Activated CD4-positive, alpha-beta T cell treated with anti-CD3 and anti-CD28 coated beads, Interleukin-2, amount 50 U/mL, for 24 hours (primary cell): ENCODE measurements at places on chromosomes 7 and 10.

GRCh38 chr10:86363184-86363832, 3.3 kb downstream of the GRID1 start:
- DNase-seq, result no peak

- no peak for DNase-seq
Observed at GRCh38 chr7:149409895-149410294, 51.0 kb downstream of the ZNF777 start.

DNA sequence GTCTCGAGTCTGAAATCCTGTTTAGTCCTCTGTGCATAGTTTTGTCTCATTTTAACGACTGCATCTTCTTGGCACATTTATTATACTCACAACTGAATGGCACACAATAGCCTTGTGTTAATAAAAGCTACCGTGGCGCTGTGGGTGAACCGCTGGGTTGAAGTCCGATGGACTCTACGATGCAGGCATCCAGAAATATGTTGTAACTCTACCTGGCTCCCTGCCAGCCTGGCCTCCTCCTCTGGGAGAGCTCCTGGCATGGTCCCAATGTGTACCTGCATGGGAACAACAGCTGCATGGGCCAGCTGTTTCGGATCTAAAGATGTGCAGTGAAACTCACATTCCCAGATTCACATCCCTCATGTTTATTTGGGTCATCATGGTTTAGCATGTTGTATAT, 3.7 kb upstream of the DPYSL4 start:
- no peak for DNase-seq

DNA sequence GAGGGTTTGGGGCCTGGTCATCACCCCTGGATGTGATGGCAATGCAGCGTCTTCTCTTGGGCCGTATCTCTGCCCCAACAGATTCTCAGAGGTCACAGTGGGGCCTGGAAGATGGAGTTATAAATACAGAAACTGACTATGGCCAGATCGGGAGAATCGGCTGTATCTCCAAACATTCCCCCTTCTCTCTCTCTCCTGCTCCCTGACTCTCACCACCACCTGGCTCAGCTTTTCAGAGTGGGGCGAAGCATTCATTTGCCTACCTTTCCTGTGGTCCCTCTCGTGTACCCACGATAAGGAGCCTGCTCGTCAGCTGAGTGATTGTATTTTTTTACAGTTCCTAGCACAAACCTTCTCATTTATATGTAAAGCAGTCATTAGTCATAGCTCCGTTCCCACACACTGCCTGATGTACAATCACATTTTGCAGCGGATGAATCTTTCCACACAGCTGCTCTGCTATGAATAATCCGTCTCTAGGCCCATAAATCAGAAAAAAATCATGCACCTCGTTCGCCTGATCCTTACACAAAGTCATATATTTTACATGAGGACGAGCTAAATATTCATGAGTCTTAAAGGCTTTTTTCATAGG, 23.2 kb upstream of the BTRC start:
- no peak for DNase-seq

GRCh38 chr10:88594482-88594881, 7.9 kb downstream of the LIPJ start:
- no peak for DNase-seq
